ENCODE measurements at places on chromosomes 4 and X.

DNA sequence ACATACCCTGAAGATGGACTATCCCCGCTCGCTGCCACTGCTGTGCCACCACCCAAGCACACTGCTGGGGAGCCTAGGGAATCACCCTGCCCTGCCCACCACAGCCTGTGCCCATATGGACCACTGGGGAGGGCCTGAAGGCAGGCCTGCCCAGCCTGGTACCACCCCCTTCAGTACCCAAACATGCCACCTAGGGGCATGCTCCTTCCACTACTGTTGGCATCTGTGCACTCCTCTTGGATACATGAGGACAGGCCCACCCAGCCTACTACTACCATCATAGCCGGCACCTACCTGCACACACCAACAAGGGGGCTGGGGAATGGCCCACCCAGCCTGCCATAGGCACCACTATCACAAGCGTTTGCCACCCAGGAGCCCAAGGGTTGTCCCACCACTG lies 30.1 kb upstream of the PRDX4 start:
- no peak for DNase-seq

GRCh38 chrX:69307029-69307428 lies 141.8 kb upstream of the PJA1 start:
- no peak for DNase-seq

GRCh38 chrX:80537096-80537495 lies 116.8 kb downstream of the TENT5D start:
- DNase-seq = no peak

DNA sequence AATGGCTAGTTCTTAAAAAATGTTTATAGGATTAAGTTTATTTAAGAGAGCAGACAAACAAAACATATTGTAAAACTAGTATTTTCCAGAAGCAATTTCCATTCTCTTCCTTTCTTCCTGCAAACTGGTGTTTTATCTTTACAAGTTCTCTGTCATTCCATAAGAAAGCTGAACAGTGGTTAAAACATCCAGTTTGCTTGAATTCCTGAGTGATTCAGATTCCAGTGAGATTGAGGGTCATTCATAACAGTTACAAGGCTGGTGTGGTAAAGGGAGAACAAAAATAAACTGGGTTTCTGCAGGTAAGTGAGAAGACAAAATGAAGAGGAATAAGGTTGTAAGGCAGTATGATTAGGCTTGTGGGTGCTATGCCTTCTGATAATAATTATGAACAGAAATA lies 544.8 kb upstream of the DIPK2B start:
- DNase-seq = no peak

GRCh38 chr4:162782778-162783525 lies 383.7 kb downstream of the NAF1 start:
- DNase-seq = no peak

DNA sequence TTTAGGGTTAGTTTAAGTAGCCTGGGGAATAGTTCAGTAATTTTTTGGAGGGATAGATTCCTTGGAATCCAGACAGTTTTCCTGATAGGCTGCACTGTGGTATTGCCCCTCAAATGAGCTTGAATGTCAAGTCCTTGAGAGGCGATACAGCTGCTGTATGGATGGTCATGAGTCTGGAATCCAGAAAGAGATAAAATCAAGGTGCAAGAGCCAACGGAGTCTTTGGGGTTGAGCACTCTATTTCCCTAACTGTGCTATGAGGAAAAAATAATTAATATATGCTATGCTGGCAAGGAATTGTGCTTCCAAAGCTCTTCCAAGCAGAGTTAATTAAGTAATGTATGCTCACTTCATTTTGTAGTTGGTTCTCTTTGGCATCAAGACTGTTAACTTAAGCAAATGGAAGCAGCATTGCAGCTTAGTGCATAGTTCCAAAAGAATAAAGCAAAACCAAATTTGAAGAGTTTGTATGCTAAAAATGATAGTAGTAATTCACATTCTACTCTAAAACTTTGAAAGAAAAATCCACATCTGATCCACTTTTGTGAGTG lies 48.8 kb downstream of the LIMCH1 start:
- DNase-seq = no peak

GRCh38 chr4:56261027-56261426 lies 126.3 kb downstream of the AASDH start:
- no peak for DNase-seq

DNA sequence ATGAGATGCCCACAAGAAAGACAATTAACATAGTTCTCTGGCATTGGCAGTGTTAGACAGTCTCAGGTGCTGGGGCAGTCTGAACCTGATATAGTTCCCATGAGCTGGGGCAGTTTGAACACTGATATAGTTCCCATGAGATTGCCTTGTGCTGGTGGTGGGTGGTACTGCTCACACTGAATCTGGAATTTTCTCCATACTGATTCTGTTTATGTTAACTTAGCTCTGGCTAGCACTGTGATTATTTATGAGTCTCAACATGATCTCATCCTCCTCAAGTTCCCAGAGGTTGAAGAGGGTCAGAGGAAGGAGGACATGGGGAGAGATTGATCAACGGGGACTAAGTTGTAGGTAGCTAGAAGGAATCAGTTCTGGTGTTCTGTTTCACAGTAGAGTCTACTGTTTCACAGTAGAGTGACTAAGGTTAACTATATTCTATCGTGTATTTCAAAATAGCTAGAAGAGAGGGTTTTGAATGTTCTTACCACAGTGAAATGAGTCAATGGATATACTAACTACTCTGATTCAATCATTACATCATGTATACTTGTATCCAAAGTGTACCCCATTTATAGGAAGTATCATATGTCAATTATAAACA lies 379.9 kb downstream of the ADAM29 start:
- DNase-seq = no peak

- no peak for DNase-seq
These were observed 8.7 kb downstream of the RHOH start for GRCh38 chr4:40205259-40206198.

DNA sequence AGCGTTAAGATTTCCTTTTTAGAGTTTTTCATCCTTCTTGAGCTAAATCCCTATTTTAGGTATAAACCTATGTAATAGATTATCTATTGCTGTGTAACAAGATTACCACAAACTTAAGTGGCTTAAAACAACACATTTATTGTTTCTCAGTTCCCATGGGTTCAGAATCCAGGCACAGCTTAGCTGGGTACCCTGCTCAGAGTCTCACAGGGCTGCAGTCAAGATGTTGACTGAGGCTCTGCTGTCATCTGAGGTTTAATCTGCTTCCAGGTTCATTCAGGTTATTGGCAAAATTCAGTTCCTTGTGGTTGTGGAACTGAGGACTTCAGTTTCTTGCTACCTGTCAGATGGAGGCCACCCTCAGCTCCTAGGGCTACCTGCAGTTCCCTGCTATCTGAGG lies 60.9 kb downstream of the GK start:
- DNase-seq = no peak

DNA sequence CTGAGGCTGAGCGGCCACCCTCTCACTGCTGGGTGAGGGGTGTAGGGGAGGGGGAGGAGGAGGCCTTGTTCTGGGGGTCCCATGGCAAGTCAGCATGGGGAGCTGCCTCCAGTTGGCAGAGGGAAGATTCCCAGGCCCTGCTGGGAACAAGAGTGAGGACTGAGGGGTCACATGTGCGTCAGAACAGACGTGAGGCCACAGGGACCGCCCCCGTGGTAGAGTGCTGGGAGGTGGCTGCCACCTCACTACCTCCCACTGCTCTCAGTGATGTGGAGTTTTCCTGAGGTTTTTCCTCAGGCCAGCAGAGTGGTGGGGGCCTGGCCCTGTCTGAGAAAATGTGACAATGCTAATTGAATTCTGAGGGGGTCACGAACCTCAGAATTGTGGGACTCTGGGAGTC lies 568 bp downstream of the MAGEC1 start:
- DNase-seq = no peak

DNA sequence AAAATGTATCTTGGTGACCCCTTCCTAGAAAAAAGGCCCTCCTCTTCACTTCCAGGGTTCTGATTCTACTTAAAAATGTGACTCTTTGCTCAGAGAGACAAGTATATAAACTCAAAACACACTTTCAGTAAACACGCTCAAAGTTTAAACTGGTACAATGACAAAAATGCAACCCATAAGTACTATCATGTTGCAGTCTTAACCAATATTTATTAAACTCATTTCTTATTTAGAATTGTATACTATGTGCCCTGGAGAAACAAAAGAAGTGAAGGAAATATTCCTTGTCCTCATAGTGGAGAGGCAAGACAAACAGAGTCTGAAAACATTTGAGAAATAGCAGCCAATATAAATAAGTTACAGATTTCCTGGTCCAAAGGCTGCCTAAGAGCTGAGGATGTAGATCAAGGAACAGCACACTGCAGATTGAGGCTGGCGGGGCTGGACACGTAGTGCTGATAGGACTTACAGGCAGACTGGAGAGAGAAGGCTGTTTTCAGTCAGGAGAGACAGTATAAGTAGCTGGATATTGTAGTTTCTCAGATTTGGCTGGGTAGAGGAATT lies 39.1 kb upstream of the ANXA3 start:
- no peak for DNase-seq

- DNase-seq = no peak
These were observed 259.7 kb downstream of the DCHS2 start for GRCh38 chr4:154231806-154232478.

GRCh38 chr4:47413521-47413920 lies 50.0 kb downstream of the COMMD8 start:
- no peak for DNase-seq

GRCh38 chr4:12138488-12138887 lies 709.8 kb upstream of the HS3ST1 start:
- DNase-seq = no peak

- no peak for DNase-seq
These were observed 47.4 kb upstream of the ZNF518B start for GRCh38 chr4:10504570-10505179.

DNA sequence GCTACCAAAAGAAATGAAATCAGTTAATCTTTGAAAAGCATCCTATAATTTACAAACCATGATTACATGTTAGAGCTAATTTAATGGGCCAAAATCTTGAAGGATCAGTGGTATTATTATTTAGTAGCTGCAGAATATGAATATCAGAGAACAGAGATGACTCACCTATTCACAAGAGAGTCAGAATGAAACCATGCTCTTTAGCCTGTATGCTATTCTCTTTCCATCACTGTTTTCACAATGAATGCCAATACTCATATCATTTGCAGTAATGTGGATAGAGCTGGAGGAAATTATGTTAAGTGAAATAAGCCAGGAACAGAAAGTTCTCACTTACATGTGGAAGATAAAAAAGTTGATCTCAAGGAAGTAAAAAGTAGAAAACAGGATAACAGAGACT lies 414.1 kb downstream of the CENPC start:
- DNase-seq = no peak

DNA sequence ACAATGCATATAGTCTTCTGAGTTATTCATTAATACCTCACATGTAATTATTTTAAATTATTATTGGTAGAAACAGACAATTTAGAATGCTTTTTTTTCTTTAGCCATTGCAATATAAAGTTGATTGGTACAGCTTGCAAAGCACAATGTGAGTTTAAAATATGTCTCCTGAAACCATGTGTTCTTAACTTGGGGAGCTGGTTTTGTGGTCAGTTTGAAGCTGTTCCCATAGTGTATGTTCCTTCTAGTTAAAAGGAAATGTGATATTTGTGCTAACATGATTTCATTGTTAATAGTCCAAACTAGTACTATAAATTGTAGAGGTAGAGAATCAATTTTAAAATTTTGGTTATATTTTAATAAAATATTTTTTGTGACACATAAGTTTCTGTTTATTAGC lies 247.2 kb downstream of the BMPR1B start:
- DNase-seq = no peak

DNA sequence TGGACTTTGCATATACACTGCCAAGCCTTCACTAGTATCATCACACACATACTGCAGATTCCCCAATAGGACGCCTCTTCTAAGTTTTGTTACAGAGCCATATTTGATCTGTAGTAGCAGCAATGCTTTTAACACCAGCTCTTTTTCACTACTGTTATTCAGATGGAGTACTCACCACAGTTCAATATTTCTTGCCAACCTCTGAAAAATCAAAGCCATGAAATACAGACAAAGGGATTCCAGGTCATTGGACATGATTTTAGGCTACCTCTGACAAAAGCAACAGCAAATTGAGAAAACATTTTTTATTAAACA lies 390.7 kb upstream of the ADGRL3 start:
- DNase-seq = no peak

DNA sequence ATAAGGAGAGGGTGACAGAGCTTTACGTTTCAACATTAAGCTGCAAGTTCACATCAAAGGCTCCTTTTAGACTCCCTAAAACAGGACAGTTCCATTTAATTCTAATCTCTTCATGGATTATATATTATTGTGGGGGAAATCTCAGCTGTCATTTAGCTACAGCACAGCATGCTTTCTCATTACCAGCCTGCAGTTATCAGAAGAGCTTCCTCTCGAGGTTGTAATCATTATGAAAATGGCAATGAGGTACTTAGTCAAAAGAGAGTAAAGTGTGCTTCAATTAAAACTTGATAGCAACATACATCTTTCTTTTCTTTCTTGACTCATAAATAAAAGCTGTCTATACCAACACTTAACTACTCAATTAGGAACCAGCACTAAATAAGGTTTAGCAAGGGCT lies 896.8 kb downstream of the ADGRL3 start:
- no peak for DNase-seq

DNA sequence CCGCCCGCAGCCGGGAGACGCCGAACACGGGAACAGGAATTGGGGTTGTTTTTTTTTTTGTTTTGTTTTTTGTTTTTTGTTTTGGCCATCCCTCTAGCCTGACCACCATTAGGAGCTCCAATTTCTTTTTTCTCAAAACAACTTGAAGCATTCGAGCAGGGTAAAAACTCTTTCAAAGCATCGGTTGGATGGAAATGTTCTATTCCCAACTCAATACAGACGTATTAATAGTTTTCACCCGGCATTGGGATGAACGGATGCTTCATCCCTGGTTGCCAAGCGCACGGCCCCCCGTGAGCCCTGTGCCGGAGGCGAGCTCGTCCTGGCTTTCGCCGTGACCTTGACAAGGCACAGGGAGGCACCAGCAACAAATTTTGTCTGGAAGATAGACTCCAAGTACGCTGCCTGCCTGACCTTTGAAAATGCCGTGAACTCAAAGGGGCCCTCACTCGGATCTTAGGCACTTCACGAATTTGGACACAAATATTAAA lies 352 bp upstream of the MAP3K15 start:
- DNase-seq = no peak

GRCh38 chr4:7932287-7932686 lies 7.4 kb downstream of the AFAP1 start:
- no peak for DNase-seq

- no peak for DNase-seq
These were observed 39.5 kb downstream of the NSD2 start for GRCh38 chr4:1910643-1911042.

All from amniotic stem cell (primary cell).